Activated CD8-positive, alpha-beta T cell treated with anti-CD3 and anti-CD28 coated beads for 36 hours (primary cell): ENCODE measurements at places on chromosomes 1 and 21. TPM values are rescaled to one million over a fixed set of nuclear protein-coding genes. Genes with fewer than 3 reads are reported as not detected.

DNA sequence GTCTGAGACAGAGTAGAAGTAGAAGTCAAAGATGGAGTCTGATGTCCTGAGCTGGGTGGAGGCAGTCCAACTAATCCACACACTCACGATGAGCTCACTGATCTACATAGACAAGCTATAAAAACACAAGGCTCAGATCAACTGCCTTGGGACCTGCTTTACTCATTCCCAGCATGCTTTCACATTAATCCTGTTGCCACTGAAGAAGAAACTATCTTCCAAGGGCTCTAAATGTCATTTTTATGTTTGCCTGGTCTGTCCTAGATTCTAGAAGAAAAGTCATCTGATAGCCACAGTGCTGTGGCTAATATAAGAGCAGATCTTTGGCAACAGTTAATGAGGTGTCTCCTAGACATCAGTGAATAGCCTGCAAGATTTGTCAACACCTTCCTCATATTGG, 522.7 kb downstream of the NUF2 start:
- DNase-seq: no peak
- H3K4me3 ChIP-seq: no peak overlapping the region
- no peaks in the 10 kb centered on the region for H3K36me3 ChIP-seq

DNA sequence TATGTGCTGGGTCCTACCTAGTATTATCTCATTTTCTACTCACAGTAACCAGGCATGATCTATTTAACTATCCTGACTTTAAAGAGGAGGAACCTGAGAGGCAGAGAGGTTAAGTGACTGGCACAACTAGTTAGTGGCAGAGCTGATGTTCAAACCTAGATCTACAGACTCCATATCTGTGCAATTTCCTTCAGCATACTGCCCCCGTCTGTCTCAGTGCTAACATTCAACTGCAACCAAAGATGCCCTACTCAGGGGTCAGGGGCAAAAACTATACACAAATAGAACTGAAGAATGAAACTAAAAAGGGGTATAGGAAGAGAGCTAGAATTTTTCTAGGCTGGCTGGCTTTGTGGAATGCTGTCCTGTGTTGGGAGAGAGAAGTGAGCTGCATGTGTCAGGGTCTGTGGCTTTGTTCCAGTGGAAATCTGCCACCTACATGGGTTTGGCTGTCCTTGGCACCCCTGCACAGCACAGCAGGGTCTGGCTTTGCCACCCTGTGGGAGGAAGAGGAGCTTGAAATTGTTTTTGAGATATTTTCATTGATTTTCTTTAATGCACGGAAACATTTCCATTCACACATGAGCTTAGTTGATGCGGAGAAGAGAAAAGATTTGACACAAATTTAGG, 368.5 kb downstream of the RPS6KC1 start:
- H3K4me3 ChIP-seq: no peak overlapping the region
- DNase-seq: no peak
- H3K36me3 ChIP-seq: no peaks in the 10 kb centered on the region
- H3K4me1 ChIP-seq: no peaks in the 10 kb centered on the region

- no peak for DNase-seq
- H3K27me3 ChIP-seq: no peaks in the 10 kb centered on the region
- H3K4me1 ChIP-seq: no peaks in the 10 kb centered on the region
- peaks cover 17% of the 10 kb centered on the region for H3K36me3 ChIP-seq
Measured at GRCh38 chr1:22526098-22526497, 37.2 kb upstream of the EPHA8 start.

- no peaks in the 10 kb centered on the region for H3K4me1 ChIP-seq
- no peak for DNase-seq
- no peaks in the 10 kb centered on the region for H3K36me3 ChIP-seq
- H3K27me3 ChIP-seq: no peaks in the 10 kb centered on the region
- no peak overlapping the region for H3K27ac ChIP-seq
- no peak overlapping the region for H3K4me3 ChIP-seq
Measured at GRCh38 chr1:109765896-109766615, 2.3 kb upstream of the EPS8L3 start.

DNA sequence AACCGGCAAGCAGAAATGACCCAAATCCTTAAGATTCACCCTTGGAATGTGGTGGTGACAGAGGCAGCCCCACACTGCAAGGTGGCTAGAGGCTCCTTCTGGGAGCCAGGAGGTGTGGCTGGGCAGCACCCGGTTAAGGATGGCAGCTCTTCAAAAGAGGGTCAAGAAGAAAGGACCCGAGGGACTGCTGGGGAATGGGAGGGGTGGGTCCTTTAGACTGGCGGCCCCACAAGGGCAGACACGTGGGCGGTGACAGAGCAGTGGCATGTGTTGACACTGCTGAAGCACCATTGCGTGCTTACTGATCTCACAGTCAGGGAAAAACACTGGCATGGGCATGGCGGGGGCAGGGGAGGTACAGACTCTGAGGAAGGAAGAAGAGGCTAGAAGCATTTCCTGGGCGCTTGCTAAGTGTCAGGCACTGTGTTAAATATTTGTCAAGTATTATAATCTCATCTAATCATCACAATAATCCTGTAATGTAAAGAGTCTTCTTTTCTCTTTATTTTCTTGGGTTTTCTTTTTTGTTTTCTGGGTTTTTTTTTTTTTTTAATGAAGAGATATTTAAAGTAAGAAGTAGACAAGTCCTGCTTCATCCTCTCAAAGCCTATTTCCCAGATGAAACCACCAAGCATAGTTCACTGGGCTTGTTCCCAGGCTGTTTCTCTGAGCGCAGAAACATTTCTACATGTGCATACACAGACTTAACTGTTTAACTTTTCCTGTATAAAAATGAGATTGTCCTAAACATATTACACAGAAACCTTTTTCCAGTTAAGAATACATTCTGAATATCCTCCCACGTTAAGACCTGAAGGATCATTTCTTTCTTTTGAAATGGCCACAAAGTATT, 165.8 kb upstream of the EDN2 start:
- H3K4me1 ChIP-seq: peaks cover 70% of the 10 kb centered on the region
- no peak overlapping the region for H3K4me3 ChIP-seq

- no peaks in the 10 kb centered on the region for H3K36me3 ChIP-seq
- no peaks in the 10 kb centered on the region for H3K4me1 ChIP-seq
- H3K4me3 ChIP-seq: no peak overlapping the region
- no peak overlapping the region for H3K27ac ChIP-seq
- DNase-seq: no peak
- peaks cover 29% of the 10 kb centered on the region for H3K27me3 ChIP-seq
Measured at GRCh38 chr1:119656410-119656955, 8.4 kb upstream of the ZNF697 start.

GRCh38 chr1:5844442-5844841, 147.8 kb downstream of the NPHP4 start:
- H3K36me3 ChIP-seq: no peaks in the 10 kb centered on the region
- no peak overlapping the region for H3K4me3 ChIP-seq
- H3K27me3 ChIP-seq: peaks cover 2% of the 10 kb centered on the region
- no peak overlapping the region for H3K27ac ChIP-seq
- no peaks in the 10 kb centered on the region for H3K4me1 ChIP-seq

GRCh38 chr1:229280037-229280828, 9.3 kb downstream of the RAB4A start:
- H3K4me1 ChIP-seq: peaks cover 35% of the 10 kb centered on the region
- DNase-seq: no peak
- H3K27me3 ChIP-seq: no peaks in the 10 kb centered on the region
- no peak overlapping the region for H3K27ac ChIP-seq
- H3K36me3 ChIP-seq: peaks cover 12% of the 10 kb centered on the region

GRCh38 chr21:33427051-33427450, 23.8 kb downstream of the IFNGR2 start:
- H3K4me1 ChIP-seq: no peaks in the 10 kb centered on the region
- DNase-seq: no peak
- H3K27me3 ChIP-seq: no peaks in the 10 kb centered on the region

DNA sequence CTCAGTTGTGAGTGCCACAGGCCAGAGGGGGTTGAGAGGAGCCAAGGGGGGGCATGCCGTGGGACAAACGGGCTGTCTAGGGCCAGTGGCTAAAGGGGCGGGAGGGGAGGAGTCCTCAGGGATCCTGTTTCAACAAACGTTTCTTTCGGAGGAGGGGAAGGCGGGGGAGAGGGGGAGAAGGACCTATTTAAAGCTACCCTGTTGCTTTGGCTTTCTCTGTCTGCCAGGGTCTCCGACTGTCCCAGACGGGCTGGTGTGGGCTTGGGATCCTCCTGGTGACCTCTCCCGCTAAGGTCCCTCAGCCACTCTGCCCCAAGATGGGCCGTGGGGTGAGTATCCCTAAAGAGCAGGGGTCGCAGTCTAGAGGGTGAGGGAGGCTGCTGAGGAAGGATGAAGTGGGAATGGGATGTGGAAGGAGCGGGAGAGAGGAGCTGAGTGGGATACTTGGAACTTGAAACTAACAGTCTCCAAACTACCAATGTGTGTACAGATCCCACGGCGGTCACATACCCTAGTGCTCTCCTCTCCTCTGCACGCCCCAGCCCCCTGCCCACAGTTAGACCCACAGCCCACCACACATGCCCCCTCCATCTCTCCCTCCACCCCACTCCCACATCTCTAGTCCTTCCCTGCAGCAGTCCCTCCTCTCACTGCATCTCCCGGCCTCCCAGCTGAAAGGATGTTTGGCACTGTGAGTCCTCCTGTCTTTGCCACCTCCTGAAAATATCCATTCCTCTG, at the start of gene ATP1A2:
ATP1A2 (plus strand) TSS at position 215 of the 738 bp plus-strand sequence; CDS start at position 318, 103 bp downstream.
- H3K27me3 ChIP-seq: peaks cover 9% of the 10 kb centered on the region
- H3K4me1 ChIP-seq: no peaks in the 10 kb centered on the region
- no peak within 1 kb of the TSS for H3K4me3 ChIP-seq

- no peak for DNase-seq
- no peak overlapping the region for H3K27ac ChIP-seq
- H3K4me3 ChIP-seq: no peak overlapping the region
- no peaks in the 10 kb centered on the region for H3K4me1 ChIP-seq
- no peaks in the 10 kb centered on the region for H3K36me3 ChIP-seq
- peaks cover 27% of the 10 kb centered on the region for H3K27me3 ChIP-seq
Measured at GRCh38 chr1:36576551-36577110, 93.9 kb upstream of the CSF3R start.

Gene PFKFB2
- total RNA-seq: 4.3 TPM

Gene ATAD3C
- total RNA-seq: 0.99 TPM

Gene GNAT2
- 0.81 TPM for total RNA-seq
